ENCODE measurements at places on chromosomes 5 and 9. TPM values are rescaled to one million over a fixed set of nuclear protein-coding genes. Genes with fewer than 3 reads are reported as not detected.

GRCh38 chr5:149757956-149758355, 27.8 kb downstream of the PPARGC1B start:
- peak; percentile 59 for DNase-seq

- no peak for DNase-seq
Measured at GRCh38 chr9:86093788-86094555, 5.4 kb downstream of the GOLM1 start.

DNA sequence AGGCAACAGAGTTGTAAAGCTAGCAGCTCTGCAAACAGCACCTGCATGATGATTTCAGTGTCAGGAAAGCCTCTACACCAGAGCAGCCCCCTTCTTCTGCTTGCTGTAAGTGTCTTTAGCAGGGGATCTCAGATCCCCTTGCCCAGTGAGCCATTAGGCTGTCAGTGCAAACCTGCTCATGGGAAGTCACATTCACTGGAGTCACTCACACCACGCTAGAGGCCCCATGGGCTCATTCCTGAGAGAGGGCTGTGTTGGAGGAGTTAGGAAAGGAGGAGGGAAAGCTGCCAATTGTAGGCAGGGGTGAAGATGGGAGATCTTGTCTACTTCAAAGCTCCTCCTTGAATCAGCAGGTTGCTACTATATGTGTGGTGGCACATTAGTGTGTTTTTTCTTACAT, 275.2 kb downstream of the SMARCA2 start:
- no peak for DNase-seq

Gene SPATA31E1
- not detected for total RNA-seq

- DNase-seq: no peak
Measured at GRCh38 chr9:28056006-28056405, 482.7 kb upstream of the C9orf72 start.

DNA sequence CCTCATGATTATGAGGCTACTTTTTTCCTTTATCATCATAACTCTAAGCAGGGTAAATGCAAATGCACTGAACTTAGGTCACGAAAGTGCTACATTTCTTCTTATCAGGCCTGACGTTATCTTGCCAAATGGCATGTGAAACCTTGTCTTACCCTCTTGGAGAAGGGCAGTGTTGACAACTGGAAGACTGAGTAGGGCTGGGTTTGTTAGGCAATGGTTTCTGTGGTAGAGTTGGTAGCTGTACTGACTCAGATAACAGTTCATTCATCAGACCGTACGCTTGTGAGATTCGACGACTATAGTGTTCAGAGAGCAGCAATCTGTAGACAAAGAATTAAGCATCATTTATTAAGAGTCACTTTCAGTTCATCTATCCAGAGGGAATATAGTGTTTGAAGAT, 127.7 kb downstream of the CPLANE1 start:
- no peak for DNase-seq

- no peak for DNase-seq
Measured at GRCh38 chr9:20042128-20042711, 253.4 kb upstream of the SLC24A2 start.

DNA sequence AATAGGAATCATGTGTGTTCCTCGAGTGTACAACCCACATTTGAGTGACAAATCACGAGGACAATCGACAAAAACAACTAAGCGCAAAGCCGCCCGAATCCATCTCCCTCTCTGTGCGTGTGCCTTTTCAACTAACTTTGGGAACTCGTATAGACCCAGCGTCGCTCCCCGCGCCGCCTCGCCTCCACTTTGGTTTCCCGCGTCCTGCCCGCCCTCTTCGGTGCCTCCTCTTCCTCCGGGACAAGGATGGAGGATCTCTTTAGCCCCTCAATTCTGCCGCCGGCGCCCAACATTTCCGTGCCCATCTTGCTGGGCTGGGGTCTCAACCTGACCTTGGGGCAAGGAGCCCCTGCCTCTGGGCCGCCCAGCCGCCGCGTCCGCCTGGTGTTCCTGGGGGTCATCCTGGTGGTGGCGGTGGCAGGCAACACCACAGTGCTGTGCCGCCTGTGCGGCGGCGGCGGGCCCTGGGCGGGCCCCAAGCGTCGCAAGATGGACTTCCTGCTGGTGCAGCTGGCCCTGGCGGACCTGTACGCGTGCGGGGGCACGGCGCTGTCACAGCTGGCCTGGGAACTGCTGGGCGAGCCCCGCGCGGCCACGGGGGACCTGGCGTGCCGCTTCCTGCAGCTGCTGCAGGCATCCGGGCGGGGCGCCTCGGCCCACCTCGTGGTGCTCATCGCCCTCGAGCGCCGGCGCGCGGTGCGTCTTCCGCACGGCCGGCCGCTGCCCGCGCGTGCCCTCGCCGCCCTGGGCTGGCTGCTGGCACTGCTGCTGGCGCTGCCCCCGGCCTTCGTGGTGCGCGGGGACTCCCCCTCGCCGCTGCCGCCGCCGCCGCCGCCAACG, at the start of gene GPR150:
GPR150 (plus strand) TSS at position 58 of the 840 bp plus-strand sequence; CDS start at position 247, 189 bp downstream.
- DNase-seq: no peak

Gene SPATA31C1
- total RNA-seq: 0.14 TPM

Gene WDR31
- 0.14 TPM for total RNA-seq

Gene SLC1A3
- 1.3 TPM for total RNA-seq

DNA sequence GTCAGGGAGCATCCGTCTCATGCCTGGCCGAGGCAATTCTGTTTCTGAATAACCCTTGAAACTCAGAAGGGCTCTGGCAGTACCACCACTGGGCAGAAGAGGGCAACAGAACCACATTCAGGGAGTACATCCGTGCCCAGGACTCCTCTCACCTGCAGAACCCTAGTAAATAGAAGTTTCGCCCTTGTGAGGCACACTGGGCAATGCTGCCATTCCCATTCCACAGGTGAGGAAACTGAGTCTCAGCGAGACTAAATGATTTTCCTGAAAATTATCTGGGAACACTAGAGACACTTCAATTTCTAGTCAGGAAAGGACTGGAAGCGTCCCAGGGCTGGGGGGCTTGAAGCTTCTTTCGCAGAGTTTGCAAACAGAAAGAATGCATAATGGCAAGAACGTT, 74.7 kb downstream of the FGF1 start:
- no peak for DNase-seq

Gene RBM22
- 33.2 TPM for total RNA-seq

DNA sequence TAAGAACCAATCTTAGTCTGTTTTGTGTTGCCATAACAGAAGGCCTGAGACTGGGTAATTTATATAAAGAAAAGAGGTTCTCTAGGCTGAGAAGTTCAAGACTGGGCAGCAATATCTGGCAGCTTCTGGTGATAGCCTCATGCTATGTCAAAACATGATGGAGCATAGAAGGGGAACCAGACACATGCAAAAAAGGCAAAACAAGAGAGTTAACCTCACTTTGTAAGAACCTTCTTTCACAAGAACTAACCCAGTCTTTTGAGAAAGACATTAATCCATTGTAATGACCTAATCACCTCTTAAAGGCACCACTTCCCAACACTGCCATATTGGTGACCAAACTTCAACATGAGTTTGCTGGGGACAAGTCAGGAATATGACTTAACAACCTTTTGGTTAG, 37.3 kb downstream of the FSD1L start:
- DNase-seq: no peak

DNA sequence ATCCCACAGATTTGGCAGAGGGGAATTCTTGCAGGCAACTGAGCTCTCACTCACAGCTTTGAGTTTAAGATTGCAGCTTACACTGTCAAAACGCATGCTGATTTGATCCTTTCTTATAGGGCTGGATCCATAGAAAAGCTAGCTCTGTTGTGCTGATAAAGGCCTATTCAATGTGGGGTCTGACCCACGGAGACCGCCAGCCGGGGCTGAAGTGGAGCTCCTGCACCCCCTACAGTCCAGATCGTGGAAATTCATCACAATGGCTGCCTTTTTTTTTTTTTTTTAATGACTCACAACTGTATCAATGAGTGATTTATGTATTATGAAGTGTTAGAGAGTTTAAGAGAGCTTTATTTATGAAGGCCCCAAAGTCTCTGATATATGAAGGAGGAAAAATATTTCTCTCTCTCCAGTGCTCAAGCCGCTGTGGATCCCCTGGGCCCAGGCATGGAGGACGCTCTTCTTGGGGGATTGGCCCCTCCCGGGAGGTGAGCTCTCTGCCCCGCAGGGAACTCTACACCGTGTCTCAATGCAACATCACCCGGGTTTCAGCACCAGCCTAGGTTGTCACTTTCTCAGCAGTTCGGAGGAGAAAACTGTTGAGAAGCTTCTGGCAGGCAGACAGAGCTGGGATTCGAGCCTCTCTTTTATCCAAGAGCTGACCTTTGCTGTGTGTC, 700.2 kb downstream of the IRX1 start:
- DNase-seq: no peak

GRCh38 chr5:93649234-93649900, 66.3 kb downstream of the NR2F1 start:
- DNase-seq: no peak

Gene NIM1K
- total RNA-seq: not detected

GRCh38 chr5:120124031-120124430, 340.1 kb upstream of the PRR16 start:
- no peak for DNase-seq

DNA sequence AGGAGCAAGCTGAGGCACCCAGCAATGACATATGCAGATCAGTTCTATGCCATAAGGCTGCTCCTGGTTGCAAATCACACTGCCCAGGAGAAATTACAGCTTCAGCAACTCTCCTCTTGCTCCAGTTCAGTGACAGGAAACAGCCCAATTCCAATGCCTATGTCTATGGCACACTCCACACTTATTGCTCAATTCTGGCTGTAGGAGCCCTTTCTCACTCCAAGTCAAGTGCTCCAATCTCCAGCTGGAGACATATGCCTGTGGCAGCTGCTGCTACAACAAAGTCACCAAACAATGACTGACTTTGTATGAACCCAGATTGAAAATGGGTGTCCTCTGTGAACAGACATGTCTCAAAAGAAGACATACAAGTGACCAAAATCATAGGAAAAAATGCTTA, 31.8 kb upstream of the PLCXD3 start:
- DNase-seq: no peak

All from epithelial cell of proximal tubule (primary cell).